NCI-H1436 treated with DMSO at 0.1 percent for 48 hours (cell line): ENCODE measurements at places on chromosomes 13 and 19.

DNA sequence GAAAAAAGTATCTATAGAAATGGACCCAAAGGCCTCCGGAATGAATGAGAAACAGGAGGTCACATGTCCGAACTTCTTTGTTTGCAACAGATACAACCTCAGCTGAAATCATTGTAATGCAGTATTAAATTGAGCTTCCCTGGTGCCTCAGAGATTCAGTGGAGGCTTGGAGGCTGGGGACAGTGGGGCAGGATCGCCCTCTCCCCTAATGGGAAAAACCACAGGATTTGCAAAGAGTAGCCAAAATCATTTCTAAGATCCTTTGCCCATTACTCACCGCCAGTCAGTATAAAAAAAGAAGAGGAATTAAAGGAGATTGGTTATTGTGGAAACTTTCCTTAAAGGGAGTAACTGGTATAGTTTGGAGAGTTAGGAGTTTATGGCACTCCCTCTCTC is 30.4 kb upstream of the IRS2 start:
- no peak for DNase-seq

DNA sequence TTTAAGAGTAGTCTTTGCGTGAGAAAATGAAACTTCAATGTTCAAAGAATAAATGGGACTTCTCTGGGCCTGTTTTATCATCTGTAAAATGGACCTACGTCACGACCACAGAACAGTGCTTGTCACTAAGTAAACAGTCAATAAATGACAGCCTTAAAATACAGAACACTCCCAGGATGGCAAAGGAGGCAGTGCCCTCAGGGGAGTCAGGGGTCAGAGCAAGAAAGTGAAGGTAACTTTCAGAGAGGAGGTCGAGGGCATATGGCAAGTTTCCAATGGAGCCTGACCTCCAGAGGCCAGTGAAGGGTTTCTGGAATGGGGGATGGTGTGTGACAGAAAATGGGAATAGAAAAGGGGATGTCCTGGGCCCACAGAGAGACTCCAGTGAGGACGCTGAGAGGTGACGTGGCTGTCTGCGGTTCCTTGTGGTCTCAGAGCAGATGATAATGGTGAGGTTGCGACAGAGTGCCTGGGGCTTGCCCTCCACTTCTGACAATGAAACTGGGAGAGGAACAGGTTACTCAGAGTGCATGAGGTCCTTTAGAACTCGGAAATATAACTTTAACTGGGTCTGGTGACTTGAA is 91.8 kb downstream of the UBL3 start:
- no peak for DNase-seq

DNA sequence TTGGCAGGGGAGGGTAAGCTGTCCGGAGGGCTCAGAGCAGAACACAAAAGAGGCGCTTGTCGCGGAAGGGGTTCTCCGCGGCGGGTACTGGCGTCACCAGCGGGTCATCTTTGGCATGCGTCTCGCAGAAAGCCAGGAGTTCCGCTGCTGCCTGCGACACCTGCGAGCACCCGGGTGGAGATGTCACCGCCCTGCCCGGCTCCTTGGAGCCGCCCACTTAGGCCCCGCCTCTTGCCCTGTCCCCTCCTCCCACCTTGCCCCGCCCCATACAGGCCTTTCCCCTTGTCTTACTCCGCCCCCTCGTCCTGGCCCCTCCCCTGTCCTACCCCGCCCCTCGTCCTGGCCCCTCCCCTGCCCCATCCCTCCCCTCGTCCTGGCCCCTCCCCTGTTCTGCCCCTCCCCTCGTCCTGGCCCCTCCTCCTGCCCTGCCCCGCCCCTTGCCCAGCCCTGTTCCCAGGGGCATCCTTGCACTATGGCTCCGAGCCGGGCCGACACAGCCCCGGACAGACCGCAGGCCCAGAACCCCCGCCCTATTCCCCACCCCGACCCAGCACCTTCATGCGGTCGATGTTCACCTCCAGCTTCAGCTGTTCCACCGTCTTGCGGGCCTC is 1.9 kb downstream of the GNG8 start:
- DNase-seq: no peak

DNA sequence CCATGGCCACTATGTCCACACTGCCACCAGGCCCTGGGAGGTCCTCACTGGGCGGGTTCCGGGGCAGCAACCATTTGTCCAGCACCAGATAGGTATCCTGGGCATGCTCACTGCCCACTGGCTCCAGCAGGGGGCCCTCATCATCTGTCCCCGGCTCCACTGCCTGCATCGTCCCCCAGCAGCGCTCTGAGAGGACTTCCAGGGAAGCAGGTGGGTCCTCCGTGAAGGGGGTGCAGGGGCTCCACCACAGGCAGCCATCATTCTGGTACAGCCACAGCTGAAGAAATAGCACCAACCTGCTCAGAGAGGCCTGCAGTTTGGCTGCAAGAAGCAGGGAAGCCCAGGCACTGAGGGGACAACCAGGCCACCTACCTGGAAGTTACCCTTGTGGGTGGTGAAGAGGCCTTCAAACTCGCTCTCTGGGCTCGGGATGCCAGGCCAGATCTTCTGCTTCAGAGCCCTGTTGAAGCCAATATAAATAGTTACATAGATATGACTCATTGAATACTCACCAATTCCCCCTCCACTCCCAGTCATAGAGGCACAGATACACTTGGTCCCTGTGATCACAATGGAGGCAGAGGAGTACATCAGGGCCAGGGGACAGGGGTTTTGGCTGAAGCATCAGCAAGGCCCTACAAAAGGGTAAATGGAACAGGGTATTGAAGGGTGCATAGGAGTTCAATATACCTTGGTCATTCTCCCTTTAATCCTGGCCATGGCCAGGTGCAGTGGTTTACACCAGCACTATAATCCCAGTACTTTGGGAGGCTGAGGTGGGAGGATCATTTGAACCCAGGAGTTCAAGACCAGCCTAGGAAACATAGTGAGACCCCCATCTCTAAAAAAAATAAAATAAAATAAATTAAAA is 4.1 kb downstream of the SWSAP1 start:
- DNase-seq: no peak

DNA sequence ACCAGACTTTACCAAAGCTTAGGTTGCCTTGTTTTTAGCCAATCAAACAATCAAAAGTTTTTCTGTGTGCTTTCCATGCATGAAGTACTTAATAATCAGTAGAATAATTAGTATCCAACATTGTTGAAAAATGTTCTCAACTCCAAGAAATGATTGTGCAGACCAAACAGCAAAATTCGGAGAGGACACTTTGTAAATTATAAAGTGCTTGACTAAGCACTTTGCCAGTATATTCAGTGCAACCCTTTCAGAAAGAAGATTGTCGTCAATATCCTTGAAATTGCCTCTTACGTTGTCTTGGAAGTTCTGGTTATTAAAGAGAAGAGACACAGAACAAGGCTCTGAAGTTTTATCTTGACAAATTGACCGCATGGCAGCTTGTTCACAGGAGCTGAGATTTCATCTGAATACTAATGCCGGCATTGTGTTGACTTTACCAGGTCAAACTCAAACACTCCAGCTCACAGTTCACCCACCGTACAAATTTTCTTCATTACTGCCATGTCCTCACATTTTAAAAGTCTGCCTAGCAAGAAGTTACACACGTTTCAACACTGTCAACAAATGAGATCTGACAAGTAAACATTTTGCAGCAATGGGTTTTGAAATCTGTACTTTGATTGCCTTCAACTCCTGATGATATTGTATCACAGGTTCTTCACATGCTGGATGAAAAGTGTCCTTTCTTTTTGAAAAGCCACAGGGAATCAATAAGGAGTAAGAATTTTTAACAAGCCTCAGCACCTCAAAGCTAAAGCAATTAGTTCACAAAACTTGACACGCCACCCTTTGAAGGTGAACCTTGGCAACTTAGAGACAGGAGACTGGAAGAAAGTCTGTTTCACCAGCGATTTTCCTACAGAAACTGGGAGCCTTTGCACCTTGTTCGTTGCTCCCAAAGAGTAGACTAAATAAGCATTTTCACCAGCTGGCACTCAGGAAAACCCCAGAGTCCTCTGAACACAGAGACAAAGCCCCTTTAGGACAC is 150.9 kb downstream of the RFC3 start:
- DNase-seq: no peak

- no peak for DNase-seq
Observed at GRCh38 chr19:3136684-3137055, 837 bp downstream of the GNA15 start.

DNA sequence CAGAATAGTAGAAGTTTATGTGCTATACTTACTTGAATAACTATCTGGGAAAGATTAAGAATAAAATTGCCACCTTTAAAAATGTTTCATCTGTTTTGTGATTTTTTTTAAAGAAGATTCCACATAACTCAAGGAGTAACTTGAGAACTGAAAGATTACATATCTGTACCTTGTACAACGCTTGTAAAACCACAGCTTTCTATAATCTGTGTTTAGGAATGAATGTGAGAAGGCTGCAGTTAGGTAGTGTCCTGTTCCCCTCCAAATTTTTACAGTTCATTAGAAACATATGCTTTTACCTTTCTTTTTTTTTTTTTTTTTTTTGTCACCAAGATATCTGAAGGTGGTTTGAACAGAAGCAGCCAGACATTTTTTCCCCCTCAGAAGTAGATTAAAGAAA is 312.8 kb upstream of the GPC6 start:
- no peak for DNase-seq

DNA sequence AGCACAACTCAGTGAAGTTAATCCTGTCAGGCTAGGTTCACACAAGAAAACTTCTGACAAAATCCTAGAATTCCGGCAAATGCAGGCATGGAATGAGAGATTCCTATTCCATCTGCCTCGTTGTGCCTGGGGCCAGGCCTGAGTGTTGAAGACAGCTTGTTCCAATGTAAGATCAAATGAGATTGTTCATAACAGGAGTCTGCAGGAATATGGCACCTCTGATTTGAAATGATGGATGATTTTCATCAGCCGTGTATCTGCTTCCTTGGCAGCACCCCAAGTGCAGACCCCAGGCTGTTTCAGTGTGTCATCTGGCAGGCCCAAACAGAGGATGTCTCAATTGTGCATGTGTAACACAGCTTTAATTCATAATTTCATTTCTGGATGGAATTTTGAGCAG is 35.3 kb upstream of the SACS start:
- no peak for DNase-seq

GRCh38 chr13:60790620-60791019 is 393.6 kb downstream of the TDRD3 start:
- no peak for DNase-seq

DNA sequence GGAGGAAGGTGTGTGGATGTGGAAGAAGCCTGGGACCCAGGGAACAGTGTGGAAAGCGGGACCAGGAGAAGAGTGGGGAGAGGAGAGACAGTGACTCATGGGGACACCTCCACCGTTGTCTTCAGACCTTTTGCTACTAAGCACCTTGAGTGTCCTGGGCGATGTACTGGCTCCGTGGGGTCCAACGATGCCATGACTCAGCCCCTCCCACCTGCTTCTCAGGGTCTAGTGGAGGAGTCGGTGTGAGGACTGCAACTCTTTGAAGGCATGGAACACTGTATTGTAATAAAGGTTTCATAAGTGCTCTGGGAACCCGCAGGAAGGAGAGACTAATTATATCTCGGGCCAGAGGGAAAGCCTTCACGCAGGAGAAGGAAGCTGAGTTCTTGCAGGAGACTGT is 166.9 kb upstream of the KL start:
- no peak for DNase-seq

DNA sequence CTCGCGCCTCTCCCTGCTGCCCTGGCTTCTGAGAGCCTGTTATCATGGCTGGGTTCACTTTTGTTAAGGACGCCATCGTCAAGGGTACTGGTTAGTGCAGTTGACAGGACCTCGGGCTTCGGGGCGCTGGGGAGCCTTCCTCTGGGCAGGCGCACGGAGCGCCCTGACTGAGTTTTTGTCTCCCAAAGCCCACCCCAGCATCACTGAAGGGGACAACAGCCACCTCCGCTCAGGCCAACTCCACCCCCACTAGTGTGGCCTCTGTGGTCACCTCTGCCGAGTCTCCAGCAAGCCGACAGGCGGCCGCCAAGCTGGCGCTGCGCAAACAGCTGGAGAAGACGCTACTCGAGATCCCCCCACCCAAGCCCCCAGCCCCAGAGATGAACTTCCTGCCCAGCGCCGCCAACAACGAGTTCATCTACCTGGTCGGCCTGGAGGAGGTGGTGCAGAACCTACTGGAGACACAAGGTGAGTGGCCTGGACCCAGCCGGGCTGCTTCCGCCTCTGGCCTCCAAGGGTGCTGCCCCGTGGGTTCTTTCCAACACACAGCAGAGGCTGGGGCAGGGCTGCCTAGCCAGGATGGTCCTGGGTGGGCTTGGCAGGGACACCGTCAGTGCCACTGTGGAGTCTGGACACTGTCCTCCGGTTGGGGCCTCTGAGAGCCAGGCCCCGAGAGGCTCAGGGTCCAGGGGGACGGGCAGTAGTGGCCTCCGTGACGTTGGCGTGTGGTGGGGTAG is 16.9 kb downstream of the TSSK6 start:
- DNase-seq: no peak

- no peak for DNase-seq
Observed at GRCh38 chr13:40074338-40074737, 418.9 kb downstream of the COG6 start.

DNA sequence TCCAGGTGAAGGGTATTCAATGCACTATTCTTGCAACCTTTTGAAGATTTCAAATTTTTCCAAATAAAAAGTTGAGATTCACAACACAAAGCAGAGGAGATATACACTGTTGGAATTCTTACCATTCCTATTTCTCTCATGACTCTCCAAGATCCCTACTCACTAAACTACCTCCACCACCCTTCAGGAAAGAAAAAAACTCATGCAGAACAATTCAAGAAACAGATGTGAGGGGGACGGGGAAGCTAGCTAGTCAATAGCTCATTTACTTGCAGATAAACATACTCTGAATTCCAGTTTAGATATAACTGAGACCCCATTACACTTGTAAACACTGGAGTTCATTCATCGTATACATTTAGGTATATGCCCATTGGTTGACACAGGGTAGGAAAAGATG is 90.0 kb upstream of the SERP2 start:
- no peak for DNase-seq
